Activated CD4-positive, alpha-beta T cell treated with anti-CD3 and anti-CD28 coated beads, Interleukin-2, Interleukin-6, amounts not matched to agents 100 ng/mL and 50 ng/mL, durations not matched to agents 16 hours and 8 hours (primary cell): ENCODE measurements at places on chromosomes 16 and 17.

DNA sequence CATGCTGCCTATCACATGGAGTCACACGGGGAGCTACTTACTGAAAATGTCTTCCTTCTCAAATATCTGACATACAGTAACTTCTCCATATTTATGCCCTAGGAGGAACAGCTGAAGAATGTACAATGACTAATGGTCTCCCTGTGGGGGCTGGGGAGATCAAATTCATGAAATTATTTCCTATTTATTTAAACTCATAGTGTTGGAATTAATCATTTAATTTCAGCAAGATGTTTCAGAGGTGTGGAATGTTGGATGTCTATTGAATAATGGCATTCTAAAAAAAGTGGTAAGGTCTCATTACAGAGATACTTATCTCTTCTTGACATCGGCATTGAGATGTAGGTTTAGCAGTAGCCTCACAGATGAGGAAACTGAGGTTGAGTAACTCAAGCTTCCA lies 214.3 kb upstream of the CDH11 start:
- DNase-seq, result no peak

- DNase-seq, result no peak
Measured at GRCh38 chr17:75475144-75475835, 18.9 kb downstream of the TMEM94 start.

DNA sequence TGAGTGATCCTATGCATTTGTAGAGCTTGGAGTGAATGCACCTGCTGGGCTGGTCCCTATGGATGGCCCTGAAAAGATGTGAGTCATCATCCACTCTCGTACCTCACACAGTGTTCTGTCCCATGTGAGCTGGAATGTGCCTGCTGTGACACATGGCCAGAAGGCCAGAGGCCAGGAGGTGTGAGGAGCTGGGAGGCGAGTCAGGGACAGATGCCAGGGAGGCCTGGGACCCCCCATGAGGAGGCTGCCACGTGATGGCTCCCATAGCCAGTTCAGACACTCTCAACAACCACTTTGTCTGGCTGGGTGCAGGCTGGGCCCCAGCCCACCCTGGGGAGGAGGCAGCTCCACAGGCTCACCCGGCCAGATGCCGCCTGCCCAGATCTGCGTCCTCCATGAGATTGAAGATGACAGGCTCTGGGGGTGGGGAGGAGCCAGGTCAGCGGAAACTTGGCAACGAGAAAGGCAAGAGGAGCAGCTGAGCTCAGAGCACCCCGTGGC lies 168.8 kb downstream of the C16orf78 start:
- no peak for DNase-seq

DNA sequence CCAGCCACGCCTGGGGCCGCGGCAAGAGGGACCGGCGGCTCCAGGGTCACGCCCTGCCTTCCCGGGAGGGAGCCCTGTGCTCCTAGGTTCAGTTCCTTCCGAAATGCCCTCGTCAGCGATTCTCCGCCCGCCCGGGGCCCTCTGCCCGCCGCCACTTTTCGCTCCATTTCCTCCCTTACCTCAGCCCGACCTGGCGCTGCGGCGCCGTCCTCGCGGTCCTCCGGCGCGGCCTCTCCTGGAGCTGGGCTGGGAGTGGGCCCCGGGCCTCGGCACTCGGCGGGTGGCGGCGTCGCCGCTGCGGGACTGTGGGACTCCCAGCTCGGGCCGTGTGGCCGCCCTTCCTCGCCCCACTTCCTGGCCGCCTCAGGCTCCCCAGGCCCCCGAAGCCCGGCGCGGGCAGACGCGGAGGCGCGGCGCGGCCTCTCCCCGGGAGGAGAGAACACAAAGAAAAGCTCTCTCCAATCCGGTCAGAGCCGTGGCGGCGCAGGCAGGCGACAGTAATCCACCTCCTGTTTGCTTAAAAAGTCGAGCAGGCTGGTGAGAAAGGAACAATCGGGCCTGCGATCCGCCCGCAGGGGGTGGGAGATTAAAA lies 1.6 kb downstream of the BAHCC1 start:
- peak; percentile 48 for DNase-seq

DNA sequence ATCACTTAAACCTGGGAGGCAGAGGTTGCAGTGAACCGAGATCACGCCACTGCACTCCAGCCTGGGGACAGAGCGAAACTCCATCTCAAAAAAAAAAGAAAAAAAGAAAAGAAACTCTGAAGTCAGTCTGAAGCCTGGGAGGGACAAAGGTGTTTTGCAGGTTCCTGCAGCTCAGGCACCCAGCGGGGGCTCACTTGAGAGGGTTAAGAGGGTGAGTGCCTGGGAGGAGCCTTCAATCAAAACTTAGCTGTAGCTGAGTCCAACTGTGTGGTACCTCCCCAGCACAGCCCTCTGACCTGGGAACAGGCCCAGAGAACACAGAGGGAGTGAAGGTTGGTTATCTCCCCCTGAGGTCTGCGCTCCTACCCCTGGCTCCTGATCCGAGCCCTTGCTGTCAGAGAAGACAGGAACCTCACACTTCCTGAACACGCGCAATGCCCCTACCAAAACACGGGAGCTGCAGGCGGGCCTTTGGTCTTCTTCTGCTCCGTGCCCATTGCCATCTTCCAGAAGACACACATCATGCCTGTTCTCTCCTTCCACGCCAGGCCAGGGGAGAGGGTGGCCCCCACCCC lies 20.4 kb upstream of the ZC3H18 start:
- DNase-seq, result no peak

DNA sequence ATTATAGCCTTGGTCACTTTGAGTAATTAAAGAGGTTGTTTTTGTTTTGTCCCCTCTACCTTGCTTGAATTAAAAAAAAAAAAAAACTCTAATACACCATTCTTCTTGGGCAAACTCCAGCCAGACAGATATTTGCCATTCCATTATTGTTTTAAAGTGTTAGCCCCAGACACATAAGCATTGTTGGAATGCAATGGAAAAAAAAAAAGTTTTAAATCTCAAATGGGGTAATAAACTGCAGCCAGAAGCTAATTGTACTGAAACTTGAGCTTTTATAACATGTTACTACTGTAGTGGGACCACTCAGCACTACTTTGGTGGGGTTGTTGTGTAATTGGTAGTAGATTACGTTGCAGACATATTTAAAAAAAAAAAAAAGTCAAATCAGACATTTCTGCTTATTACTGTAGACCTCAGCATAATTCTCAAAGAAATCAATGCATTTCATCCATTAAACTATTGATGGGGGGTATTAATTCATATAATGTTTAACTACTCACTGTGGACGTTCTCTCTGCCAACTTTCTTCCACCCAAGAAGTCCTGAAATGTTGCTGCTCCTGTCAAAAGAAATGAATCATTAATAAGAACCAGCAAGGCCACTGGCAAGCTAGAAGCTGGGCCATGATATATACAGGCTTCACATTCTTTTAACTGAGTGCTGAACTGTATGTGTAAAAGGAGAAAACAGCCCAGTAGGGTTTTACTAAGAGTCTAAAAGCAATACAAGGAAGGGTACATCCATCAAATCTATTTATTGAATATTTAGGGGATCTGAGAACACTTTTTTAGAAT lies 626.6 kb upstream of the SOX9 start:
- no peak for DNase-seq

- no peak for DNase-seq
Measured at GRCh38 chr17:56599566-56599965, 6.1 kb downstream of the NOG start.

DNA sequence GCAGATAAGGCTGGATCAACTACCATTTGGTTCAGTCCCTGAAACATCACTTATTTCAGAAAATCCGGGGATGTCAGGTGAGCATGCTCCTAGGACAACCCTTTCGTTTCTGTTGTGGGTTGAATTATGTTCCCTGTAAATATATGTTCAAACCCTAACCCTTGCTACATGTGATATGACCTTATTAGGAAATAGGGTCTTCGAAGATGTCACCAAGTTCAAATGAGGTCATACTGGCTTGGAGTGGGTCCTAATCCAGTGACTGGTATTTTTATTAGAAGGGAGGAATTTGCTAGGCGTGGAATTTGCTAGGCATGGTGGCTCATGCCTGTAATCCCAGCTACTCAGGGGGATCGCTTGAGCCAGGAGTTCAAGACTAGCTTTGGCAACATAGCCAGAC lies 21.3 kb downstream of the SNX20 start:
- no peak for DNase-seq

DNA sequence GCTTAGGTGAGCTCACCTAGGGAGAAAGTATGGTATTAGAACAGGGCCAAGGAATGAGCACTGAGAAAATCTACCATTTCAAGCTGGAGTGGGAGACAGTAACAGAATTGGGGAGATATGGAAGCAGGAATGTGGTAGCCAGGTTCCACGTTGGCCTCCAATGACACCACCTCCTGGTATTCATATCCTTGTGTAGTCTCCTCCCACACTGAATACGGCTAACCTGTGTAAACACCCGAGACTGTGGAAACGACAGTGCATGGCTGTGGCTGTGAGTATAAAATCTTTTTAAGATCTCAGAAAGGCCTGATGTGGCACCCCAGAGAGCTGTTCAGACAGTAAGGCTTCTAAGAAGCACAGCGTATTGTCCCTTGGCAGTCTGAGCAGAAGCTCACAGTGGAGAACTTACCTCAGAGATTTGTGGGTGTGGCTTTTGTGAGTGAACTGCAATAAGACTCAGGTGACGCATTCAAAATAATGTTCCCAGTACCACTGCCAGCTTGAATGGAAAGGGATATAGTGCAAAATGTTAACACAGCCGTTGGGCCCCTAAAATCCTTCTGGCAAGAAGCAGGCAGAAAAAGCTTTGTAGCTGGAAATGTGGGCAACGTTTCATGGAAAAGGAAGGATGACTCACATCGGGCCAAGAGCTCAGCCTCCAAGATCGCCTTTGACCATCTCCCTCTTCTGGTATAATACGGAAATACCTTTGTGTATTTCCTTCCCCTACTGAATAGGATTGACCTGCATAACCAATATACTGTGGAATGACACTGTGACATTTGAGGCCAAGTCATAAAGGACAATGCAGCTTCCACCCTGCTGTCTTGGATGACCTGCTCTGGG lies 14.4 kb downstream of the SDR42E1 start:
- peak; percentile 3 for DNase-seq

GRCh38 chr17:27453471-27453870 lies 2.8 kb upstream of the KSR1 start:
- DNase-seq, result no peak

DNA sequence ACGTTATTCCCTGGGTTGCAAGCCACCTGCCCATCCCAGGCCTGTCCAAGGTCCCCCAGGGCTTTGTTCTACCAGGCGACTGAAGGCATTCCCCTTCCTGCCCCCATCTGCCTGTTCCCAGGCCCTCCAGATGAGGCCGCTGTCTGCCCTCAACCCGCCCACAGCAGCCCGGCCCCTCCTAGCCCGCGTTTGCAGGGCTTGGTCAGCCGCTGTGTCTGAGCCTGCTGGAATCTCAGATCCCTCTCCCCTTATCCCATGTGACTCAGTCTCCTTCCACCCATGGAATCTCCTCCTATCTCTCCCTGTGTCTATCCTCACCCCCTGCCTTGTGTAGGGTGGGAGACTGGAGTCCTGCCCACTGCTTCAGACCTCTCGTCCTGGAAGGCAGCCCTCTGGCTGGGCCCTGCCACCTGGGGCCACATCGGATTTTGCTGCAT lies 186.0 kb upstream of the TNRC6C start:
- DNase-seq, result peak; percentile 68

GRCh38 chr17:81120149-81120484 lies 45.2 kb upstream of the PVALEF start:
- no peak for DNase-seq

- DNase-seq, result no peak
Measured at GRCh38 chr17:73851091-73851490, 206.8 kb upstream of the SDK2 start.
